ENCODE measurements at places on chromosomes 6 and 20.

DNA sequence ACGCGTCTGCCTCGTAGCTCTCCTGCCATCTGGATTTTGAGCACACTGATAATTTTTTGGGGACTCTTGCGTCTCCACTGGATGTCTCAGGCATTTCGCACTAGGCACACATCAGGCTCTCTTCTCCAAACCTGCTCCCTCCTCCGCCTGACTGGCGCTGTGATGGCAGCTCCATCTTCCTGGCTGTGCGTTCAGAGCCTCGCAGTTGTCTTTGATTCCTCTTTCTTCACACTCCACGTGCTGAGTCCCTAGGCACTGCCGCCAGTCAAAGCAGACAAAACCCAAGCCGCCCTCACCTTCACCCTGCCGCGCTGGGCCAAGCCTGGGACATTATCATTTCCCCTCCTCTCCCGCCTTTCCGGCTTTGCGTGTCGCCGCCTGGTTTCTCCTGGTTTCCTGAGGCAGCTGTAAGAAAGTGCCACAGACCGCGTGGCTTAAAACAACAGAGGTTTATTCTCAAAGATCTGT is 778 bp downstream of the PSMG4 start:
- peak; percentile 63 for DNase-seq

- DNase-seq = no peak
Observed at GRCh38 chr6:52635049-52635577, 35.8 kb upstream of the TMEM14A start.

- no peak for DNase-seq
Observed at GRCh38 chr6:162198076-162198475, 529.5 kb downstream of the PRKN start.

GRCh38 chr6:84546427-84546914 is 217.9 kb downstream of the TBX18 start:
- no peak for DNase-seq

- no peak for DNase-seq
Observed at GRCh38 chr6:90076511-90077415, 182.5 kb downstream of the GJA10 start.

GRCh38 chr6:39108041-39108839 is 6.7 kb downstream of the SAYSD1 start:
- no peak for DNase-seq

DNA sequence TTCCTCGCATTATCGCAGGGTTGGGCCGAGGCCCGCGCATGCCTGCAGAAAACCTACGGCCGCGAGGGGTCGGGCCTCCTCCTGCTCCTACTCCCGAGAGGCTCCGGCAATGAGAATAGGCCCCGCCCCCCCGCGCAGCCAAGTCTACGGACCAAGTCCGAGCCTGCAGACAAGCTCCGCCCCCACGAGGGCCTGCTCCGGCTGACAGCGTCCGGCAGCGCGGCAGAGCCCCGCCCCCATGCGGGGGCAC is 3.1 kb upstream of the GPSM3 start:
- DNase-seq = peak; percentile 100

DNA sequence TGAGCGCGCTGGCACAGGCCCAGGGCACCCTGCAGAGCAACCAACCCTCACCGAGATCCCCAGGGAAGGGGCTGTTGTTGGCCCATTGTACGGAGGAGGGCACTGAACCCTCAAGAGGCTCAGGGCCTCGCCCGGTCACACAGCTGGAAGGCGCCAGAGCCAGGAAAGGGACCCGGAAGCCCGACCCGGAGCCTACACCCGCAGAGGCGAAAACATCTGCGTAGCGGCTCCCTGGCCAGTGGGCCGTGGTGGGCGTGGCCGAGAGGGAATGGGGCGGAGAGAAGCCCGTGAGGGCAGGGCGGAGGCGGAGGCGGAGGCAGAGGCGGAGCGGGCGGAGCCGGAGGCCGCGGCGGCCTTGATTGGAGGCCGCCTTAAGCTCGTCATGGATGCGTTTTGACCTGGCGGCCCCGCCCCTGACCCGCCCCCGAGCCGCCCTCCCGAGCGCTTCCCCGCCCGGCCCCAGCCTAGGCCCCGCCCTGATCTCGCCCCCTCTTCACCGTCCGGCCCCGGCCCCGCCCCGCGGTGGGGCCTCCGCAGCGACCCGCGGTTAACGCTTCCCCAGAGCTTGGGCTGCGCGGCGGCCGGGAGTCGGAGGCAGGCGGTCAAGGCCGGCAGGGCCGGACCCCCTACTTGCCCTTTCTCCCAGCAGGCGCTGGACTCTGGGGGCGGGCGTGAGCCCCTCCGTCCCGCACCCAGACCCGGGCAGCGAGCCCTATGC is 2.1 kb upstream of the MRGBP start:
- peak; percentile 97 for DNase-seq

GRCh38 chr20:52001999-52002666 is 189.4 kb downstream of the ZFP64 start:
- DNase-seq = no peak

DNA sequence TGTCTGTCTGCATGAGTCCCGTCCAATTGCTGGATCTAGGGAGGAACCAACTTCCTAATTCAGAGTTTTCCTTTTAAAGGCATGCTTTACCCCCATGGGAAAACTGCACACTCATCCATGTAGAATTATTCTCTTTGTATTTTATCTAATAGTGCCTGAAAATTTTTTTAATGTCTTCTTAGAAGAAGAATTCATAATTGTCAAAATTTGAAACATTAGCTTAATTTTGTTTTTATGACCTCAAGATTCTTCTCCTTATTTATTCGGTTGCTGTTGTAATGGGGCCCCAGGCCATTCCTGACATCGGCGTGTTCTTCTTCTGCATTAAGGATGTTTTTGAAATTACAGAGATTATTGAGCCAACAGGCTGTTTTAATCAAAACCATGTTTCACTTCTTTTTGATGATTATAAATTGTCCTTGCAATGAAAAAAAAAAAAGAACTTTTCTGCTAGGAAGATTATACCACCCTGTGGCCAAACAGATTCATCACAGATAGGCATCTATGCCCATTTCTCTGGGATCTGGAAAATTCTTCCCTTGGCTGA is 100.3 kb downstream of the ZNF217 start:
- DNase-seq = no peak

GRCh38 chr20:6614836-6615235 is 152.7 kb upstream of the BMP2 start:
- no peak for DNase-seq

DNA sequence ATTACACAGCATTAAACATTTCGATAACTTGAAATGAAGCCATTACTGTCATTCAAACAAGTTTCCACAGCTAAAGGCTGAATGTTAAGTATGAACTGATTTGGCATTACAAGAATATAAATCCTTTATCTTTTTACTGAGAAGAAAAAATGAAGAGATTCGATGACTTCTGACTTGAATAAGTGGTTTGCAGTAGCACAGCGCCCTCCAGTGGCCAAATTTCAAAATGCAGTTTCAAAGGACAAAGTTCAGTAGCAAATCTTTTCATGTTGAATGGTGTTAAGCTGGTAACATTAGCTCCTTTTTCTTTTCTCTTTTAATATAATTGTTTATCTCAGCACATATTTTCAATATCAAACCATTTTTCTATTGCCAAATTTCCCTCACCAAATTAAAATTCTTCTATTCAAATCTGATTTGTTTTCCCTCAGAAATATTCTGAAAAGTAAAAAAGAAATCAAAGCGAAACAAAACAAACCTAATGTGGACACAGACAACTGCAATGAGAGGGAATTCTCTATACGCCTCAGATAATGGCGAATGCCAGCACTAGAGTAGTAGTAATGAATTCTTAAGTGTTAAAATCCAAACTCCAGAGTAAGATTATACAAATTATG is 145.7 kb downstream of the BTBD9 start:
- DNase-seq = peak; percentile 68

Data from immature natural killer cell (primary cell).